Bronchial epithelial cell (primary cell): ENCODE measurements at places on chromosomes 3 and 15. TPM values are rescaled to one million over a fixed set of nuclear protein-coding genes. Genes with fewer than 3 reads are reported as not detected.
A peak's percentile ranks its signal among the peaks of the same experiment; 100 is the strongest.

DNA sequence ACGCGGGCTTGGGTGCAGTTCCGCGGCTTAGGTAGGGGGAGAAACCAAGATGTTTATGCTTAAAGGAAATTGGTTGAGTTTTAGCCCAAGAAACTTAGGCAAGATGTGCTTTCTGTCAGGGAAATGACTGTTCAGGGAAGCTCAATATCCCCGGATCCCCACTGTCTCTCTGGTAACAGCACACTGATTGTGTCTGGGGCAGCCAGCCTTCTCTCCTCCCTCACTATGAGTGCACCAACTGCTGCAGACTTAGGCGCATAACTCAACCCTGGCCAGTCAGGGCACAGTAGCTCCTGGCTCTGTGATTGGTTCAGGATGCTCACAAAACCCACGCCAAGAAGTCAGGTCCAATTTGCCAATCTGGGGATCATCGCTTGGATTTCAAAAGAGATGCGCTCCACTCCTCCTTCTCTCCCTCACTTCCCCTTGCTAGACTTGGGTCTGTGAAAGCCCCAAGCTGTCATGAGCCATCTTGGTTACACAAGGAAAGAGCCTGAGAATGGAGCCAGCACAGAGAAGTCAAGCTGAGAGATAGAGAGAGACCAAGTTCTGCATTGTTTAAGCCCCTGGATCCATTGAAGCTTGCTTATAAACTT lies 42.5 kb upstream of the CACNA2D3 start:
- no peak for DNase-seq

- DNase-seq: peak; percentile 97
These were observed 148.0 kb upstream of the TBL1XR1 start for GRCh38 chr3:177345049-177345972.

DNA sequence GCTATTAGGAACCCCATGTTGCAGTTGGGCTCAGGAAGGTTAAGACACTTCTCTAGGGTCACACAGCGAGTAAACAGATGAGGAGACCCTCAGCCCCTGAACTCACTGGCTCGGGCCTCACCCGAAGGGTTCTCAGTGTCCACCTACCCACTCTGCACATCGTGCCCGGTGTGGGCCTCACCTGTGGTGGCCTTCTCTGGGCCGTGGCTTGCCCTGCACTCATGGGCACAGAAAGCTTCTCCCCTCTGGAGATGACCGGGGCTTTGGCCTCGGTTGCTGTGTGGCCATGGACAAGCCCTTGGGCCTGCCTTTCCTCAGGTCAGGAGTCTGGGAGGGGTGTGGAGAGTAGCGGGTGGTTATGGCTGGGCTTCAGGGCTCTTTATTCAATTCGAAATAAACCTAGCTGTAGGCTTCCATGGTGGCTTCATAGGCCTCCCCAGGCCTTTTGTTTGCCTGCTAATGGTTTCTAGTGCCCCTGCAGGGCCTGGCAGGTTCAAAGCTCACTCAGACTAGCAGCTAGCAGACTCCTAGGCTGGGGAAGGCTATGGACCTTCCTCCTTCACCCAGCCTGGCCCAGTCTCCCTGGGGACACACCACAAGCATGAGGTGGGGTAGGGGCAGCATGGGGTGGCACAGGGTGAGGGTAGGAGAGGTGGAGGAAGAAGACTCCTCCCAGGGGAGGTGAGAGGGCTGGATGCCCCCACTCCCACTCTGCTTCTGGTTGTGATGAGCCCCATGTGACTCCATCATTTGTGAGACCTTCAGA lies 103.1 kb downstream of the LINGO1 start:
- no peak for DNase-seq

GRCh38 chr3:157394411-157394810 lies 42.2 kb upstream of the PTX3 start:
- DNase-seq: no peak

- peak; percentile 53 for DNase-seq
These were observed 126.0 kb upstream of the ANKRD28 start for GRCh38 chr3:15923640-15924405.

- DNase-seq: peak; percentile 52
These were observed 38.5 kb downstream of the PYDC2 start for GRCh38 chr3:191499307-191500080.

GRCh38 chr3:56878074-56878473 lies 76.3 kb upstream of the ARHGEF3 start:
- no peak for DNase-seq

DNA sequence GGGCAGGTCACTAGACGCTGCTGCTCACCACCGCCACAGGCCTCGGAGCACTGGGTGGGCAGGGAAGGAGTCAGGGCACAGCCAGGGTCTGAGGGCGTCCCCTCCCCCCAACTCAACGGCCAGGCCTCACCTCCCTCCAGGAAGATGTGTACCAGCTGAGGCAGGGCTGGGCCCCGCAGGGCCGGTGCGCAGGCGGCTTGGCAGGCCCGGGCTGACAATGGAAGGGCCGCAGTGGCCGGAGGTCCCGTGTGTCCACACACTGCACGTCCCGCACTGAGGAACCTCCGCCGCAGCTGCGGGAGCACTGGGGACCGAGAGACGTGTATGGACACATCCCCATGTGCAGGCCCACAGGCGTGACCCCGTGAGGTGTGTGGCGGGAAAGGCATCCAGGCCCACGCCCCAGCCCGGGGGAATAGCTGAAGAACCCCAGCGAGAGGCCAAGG lies 47.4 kb downstream of the ADAMTS7 start:
- DNase-seq: no peak

DNA sequence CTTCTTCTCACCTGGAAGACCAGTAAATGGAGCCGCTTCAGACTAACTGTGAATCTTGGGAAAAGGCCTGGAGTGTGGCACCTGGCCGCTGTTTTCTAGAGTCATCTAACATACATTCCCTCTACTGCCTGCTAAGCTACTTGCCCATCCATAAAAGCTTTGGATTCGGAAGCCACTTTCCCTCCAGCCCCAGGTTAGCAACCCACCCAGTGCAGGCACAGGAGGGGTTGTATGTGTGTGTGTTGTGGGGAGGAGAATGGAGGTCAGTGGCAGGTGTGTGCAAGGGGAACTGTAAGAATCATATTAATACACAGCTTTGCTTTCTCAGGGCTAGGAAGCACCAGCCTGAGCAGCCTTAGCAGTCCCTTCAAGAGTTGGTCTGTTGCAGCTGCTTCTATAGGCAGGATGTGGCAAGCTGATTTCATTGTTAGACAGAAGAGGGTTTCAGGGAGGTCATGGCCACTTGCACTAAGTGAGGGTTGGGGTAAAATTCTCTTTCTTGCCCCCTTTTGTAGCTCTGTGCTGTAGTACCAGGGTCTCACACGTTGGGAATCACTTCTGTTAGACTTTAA lies 8.9 kb downstream of the NSUN3 start:
- no peak for DNase-seq

GRCh38 chr15:57217778-57218598 lies 158.3 kb upstream of the CGNL1 start:
- DNase-seq: no peak

GRCh38 chr3:154584041-154584440 lies 154.1 kb upstream of the GPR149 start:
- DNase-seq: no peak

DNA sequence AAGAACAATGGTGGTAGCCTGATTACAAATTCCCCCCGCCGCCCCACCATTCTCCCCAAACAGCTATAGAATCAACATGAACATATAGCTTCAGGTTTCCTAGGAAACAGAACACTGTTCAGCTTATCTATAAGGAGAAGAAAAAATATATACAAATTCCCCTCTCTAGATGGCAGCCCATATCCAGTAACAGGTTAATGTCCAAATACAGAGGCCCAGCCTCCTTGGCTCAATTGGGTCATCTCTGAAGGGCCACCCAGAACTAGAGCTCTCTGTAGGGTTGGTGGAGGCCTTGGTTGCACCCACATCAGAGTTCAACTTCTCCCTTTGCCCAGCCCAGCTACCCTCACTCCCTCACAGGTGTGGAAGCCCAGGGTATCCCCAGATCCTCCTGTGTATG lies 91.5 kb upstream of the ADAMTS17 start:
- DNase-seq: peak; percentile 12

DNA sequence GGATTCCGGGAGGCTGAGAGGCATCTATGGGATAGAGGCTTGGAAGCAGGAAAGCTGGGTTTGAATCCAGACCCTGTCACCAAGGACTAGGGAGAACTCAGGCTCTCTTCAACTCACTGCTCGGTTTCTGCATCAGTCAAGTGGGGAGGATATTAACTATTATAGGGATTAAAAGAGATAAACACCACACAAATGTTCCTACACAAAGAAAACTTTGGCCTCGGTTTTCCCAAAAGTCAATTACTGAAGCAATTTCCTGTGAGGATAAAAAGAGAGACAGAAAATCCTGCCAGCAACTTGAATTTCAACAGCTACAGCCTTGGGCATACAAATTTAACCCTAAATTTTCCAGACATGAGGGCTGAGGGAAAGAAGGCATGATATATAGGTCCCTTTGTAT lies 36.0 kb downstream of the ITGB5 start:
- no peak for DNase-seq

- DNase-seq: peak; percentile 83
These were observed at the start of gene IDH3A for GRCh38 chr15:78149068-78149804. IDH3A (plus strand) TSS chr15:78149362; CDS start chr15:78149404, 42 bp downstream.

GRCh38 chr15:42483677-42484076 lies 7.3 kb downstream of the ZNF106 start:
- DNase-seq: no peak

DNA sequence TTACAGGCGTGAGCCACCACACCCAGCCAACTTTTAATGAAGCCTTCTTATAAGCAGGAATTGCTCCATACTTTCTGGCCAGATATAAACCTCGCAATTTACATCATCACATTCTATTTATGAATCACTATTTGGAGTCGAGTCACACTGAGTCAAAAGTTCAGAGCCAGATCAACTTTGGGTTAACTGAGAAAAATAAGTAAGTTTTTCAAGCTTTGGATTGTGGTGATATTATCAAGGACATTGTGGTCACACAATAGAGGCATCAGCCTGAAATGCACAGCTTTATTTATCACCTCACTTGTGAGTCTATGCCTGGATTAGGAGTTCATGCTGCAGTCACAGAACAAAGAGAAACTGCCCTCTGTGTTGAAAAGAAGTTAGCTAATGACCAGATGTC lies 1163.5 kb downstream of the ROBO1 start:
- peak; percentile 73 for DNase-seq

DNA sequence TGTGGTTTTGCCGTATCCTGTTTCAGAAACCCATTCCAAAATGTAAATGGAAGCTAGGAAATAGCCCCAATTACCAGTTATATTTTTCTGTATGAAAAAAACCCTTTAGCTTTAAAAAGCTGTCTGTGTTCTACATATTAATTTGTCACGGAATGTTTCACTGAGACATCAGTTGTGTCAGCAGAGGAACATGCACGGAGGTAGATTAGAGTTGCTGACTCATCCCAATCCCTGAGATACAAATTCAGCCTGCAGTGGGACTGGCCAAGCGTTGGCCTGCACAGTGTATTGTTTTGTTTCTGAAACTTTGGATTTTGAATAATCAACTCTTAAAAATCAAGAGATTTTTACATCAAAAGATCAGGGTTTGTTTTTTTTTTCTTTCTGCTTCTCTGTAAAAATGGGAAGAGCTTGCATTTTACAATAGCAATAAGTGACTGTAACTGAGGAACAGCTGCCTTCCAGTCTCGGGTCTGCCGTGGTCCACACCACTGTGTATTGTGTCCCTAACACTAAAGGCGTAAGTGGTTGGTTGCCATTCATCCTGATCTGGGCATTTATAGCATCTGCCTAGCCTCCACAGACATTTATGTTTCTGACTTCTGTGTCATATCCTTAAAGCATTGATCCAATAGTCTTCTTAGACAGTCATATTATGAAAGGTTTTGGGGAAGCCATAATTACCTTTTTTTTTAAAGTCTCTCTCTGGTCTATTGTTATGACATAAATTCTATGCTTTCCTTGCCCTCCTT lies 218.1 kb downstream of the ADAMTSL3 start:
- DNase-seq: peak; percentile 77

DNA sequence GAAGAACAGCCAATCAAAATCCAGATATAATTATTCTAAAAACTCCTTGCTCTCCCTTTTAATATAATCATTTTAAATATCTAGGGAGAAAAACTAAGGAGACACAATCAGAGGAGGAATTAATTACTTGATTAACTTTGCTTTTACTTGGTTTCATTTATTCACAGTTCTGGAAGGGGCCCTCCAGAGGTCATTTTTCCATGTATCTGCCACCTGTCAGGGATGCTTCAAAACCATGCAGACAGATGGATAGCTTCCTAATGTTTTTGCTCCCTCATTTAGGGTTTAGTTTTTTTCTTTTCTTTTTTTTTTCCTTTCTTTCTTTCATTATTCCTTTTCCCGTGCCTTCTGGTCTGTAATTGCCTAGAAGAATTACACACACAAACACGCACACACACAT lies 438.1 kb upstream of the ARPP21 start:
- DNase-seq: no peak

DNA sequence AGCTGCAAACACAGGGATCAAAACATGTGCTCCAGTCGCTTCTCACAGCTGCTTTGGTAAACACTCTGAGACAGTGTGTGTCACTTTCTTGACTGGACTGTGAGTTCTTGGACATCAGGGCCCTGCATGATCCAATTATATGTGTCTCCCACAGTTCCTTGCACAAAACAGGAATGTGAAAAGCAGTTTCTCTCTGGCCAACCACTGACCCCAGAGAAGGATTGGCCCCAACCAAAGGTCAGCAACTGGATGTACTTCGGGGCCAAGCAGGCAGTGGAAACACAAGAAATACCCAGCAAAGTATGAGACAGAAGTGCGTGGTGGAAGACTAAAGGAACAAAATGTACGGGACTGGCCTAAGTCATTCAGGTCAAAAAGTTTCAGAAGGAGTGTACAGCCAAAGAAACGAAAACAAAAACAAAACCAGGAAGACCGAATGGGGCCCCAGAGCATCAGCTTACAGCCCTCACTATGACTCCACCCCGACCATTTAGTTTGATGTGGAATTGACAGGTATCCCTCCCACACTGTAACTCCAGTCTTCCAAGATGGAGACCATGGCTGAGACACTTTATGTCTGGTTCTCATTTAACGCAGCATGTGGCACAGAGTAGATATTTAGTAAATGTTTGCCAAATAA lies 76.7 kb upstream of the LPP start:
- no peak for DNase-seq

- no peak for DNase-seq
These were observed 378.2 kb downstream of the MECOM start for GRCh38 chr3:169285057-169286033.

GRCh38 chr15:65054333-65055200 lies 9.4 kb downstream of the SLC51B start:
- DNase-seq: peak; percentile 34

GRCh38 chr15:27545494-27546255 lies 553.4 kb downstream of the OCA2 start:
- peak; percentile 26 for DNase-seq

- peak; percentile 82 for DNase-seq
These were observed 263.4 kb downstream of the MCTP2 start for GRCh38 chr15:94494732-94495131.

GRCh38 chr15:27813139-27813538 lies 286.0 kb downstream of the OCA2 start:
- DNase-seq: no peak

- DNase-seq: no peak
These were observed 441.3 kb upstream of the THBS1 start for GRCh38 chr15:39139431-39140059.

The ACKR4 gene
- total RNA-seq: under 0.01 TPM in 2 replicates

The SLCO2A1 gene
- total RNA-seq: not detected in 2 replicates

The GP5 gene
- under 0.01 TPM in 2 replicates for total RNA-seq

The ABTB1 gene
- total RNA-seq: 4.7 and 5.8 TPM in 2 replicates

The TEX55 gene
- not detected in 2 replicates for total RNA-seq

The LRRC34 gene
- under 0.01 and 0.38 TPM in 2 replicates for total RNA-seq

The SKOR1 gene
- total RNA-seq: under 0.01 TPM in 2 replicates

The C3orf80 gene
- 0.13 TPM in 1 of 2 replicates, not detected in the other for total RNA-seq

The CCR1 gene
- not detected in 2 replicates for total RNA-seq

The GPR149 gene
- total RNA-seq: not detected in 2 replicates

The SRGAP3 gene
- total RNA-seq: 16.5 and 30.5 TPM in 2 replicates

The GNAT1 gene
- total RNA-seq: 0.26 TPM in 1 of 2 replicates, not detected in the other

The NR1I2 gene
- total RNA-seq: not detected in 2 replicates

The CYP8B1 gene
- total RNA-seq: not detected in 2 replicates
